Islet precursor cell (in vitro differentiated cells): ENCODE measurements at places on chromosomes 5 and 9.

GRCh38 chr9:77750284-77750683 lies 102.2 kb upstream of the GNA14 start:
- DNase-seq: no peak

DNA sequence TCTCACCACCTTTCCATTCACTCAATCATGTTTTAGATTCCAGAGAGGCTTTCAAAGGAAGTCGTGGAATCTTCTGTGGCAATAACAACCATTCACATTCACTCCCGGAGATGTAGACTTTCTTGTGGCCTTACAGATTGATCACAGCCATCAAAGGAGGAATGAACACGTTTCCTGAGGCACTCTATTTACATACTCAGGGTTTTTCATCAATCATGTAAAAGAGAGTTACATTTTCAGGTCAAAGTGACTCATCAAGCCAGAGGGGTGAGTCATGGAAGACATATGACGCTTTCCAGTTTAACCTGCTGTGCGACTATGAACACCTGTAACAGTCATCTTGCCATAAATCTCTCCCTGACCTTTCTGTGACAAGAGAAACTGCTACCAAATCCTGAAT lies 39.3 kb upstream of the RAD23B start:
- DNase-seq: peak; percentile 93

DNA sequence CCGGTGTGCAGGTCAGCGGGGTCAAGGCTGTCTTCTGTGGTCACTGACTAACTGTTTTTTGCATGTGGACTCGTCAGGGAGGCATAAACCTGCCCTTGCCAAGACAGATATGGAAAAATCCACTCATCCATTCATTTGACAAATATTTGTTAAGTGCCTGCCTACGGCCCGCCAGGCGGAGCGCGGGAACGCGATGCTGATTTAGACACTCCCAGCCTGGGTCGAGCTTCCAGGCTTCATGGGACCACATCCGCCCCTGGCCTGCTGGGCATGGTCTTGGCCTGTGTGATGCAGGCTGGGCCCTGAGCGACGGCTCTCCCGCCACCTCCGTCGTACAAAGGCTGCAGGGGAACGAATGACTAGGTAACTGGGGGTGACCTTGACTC lies 18.1 kb downstream of the MYMK start:
- no peak for DNase-seq

DNA sequence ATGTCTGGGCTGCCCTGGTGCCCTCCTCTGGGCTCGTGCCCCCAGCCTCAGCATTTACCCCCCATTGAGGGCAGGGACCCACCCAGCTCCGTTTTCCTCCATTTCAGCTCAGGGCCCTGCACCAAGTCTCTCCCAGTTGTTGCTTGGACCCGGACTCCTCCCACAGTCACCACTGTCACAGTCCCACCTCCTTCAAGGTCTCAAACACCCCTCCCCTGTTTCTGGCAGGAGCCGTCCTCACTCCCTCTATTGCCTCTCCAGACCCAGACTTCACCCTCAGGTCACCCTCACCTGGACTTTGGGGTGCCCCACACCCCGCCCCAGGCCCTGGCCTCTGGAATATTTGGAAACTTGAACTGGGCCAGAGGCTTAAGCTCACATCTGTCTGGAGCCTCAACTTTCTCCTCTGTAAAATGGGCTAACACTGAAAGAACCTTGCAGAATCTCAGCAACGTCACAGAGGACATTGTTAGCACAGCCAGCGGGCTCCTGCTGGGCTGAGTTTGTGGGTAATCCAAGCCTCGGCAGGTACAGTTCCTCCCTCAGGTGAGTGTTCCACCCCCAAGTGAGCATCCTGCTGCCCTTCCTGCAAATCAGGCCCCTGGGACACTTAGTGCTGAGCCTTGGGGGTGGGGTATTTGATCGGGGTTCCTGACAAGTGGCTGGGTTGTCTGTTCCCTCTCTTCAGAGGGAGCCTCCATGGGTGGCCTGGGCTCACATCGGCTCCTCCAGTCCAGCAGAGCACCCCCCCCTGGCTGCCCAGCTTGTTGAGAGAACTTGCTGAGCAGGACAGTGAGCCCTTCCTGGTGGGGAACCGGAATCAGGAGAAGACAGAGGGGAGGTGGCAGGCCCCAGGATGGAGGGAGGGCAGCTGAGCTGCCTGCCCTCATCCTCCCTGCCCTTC lies 130.1 kb downstream of the C9orf50 start:
- DNase-seq: no peak

DNA sequence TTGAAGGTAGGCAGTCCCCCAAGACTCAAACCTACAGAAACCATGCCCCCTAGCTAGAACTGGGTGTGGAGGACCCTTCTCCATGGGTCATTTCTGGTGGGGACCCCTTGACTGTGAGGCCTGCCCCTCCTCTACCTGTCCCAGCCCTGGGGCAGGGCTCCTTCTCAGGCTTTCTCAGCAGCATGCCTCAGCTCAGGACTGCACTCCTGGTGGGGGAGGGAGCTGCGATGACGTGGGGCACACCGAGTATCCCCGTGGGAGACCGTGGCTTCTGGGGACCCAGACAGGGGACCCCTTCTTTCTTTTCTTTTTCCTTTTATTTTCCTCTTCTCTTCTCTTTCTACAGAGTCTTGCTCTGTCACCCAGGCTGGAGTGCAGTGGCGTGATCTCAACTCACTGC lies 27.0 kb upstream of the PITX1 start:
- no peak for DNase-seq

GRCh38 chr9:135849181-135849580 lies 58.2 kb downstream of the CAMSAP1 start:
- no peak for DNase-seq

- DNase-seq: no peak
Observed at GRCh38 chr5:56751572-56752313, 63.6 kb upstream of the MAP3K1 start.

DNA sequence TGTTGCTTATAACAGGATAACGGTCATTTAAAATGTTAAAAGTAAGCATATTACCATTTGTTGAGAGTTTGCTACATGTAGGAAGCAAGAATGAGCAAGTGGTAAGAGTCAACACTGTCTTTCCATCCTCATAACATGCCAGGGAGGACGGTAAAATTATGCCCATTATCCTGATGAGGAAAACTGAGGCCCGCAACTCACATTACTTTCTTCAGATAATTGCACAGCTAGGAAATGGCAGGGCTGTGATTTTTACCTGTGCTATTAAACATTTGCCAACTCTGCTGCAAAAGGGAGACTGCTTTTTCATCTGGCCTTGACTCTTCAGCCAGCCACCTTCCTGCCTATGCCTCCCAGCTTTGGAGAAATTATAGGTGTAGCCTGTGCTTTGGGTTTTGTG lies 79.8 kb upstream of the BOD1 start:
- DNase-seq: no peak

DNA sequence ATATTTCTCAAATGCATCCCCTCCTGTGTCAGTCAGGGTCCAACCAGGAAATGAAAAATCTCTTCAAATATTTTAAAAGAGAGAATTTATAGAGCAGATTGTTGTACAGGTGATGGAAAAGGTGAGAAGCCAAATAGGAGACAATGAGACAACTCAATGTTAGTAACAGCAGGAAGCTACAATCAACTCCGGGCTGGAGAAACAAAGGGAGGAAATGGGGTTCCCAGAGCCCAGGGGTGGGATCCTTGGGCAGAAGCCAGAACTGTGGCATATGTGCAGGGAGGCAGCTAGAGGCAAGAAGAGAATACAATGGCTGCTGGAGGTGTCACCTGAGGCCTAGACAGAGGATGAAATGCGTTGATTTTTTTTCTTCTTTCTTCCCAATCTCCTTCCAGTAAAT lies 361.8 kb upstream of the ACTBL2 start:
- no peak for DNase-seq

DNA sequence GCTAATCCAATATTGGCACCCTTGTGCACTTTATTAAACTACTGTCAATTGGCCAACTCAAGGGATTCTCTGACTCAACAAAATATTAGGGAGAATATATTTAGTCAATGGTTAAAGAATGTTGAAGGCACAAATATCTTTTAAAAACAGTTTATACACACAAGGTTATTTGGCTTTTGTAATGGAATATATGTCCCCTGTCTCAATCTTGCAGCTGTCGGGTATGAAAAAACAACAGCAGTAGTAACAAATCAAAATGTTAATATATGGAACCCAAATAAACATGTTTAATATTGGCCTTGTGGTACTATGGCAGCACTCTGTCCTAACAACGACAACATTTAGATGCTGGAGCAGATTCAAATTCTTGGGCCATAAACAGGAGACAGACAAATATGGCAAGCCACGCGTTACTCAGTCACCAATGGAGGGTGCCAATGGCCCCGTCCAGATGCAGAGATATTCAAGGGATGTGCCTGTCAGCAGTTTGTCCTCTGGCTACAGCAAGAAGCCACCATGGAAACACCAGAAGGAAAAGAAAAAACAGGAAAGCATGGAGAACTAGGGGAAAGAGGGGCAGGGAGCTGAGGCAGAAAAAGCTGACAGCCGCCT lies 342.0 kb downstream of the NDUFS4 start:
- no peak for DNase-seq

- DNase-seq: no peak
Observed at GRCh38 chr5:157280927-157281326, 15.0 kb downstream of the CYFIP2 start.

GRCh38 chr5:164809821-164810220 lies 1304.4 kb downstream of the MAT2B start:
- no peak for DNase-seq

DNA sequence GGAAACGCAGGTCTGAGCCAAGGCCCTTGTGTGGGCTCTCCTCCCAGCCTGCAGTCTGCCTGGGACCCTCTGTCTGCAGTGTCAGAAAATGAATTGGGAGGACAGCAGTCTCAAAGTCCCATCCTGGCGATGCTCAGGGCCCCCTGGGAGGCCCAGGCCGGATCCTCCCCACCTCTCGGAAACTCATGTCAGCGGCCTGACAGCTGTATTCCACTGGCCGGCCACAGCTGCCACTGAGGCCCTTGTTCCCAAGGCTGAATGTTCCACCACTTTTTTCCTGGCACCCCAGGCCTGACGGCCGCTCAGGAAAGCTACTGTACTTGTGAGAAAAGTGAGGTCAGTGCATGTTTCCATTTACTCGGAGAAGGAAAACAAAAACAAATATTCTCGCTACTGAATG lies 180.0 kb downstream of the FGF18 start:
- DNase-seq: peak; percentile 41

- no peak for DNase-seq
Observed at GRCh38 chr5:100722657-100723056, 180.4 kb downstream of the ST8SIA4 start.

DNA sequence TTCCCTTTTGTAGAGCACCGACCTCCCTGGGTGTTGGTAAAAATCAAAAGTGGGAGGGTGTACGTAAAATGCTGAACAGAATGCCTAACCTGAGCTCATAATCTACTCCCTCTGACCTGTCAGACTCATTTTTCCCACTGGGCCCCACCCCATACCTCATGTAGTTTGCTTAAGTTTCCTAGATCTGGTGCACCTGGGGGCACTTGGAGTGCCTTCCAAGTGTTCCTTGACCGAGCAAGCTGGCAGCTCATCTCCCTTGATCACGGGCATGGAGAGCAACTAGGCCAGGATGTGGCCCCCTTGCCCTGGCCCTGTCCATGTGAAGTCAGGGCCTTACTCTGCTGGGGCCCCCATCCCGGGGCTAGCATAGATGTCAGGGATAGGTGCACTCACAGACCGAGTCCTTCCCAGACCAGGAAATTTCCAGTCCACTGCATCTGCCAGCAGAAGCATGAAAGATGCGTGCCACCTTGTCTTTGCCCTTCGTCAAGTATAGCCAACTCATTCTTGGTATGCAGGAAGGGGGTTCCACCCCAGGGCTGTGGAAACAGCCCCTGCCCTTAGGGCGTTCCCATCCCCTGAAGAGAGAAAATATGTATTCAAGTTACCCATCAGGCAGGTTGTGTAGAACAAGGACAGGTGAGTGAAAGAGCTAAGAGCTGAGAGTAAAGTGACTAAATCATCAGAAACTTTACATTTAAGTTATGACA lies 41.9 kb downstream of the SLC22A5 start:
- no peak for DNase-seq

- DNase-seq: no peak
Observed at GRCh38 chr9:130872912-130873503, 23.6 kb downstream of the QRFP start.

DNA sequence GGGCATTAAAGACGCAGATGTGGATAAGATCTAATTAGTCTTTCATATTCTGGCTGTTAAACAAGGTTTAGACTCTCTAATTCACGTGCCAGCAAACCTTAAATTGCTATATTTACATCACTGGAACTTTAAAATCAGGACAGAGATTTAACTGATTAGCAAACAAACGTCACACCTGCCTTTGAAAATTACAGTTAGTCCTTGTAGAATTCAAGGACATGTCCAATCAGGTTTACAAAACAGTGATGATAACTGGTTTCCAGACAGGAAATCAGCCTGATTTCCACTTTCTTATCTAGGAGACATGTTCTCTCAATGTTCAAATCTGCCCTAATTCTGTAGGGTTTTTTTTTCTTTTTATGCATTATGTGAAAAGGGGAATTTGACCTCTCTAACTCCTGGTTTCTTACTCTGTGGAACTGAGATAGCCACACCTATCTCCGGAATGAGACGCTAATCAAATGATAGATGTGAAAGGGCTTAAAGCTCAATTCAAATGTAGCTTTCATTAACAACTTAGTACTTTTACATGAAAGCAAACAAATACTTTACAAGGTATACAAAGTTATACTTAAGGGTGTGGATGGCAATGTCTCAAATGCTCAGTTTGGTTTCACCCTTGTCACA lies 26.5 kb downstream of the SPINK5 start:
- no peak for DNase-seq

DNA sequence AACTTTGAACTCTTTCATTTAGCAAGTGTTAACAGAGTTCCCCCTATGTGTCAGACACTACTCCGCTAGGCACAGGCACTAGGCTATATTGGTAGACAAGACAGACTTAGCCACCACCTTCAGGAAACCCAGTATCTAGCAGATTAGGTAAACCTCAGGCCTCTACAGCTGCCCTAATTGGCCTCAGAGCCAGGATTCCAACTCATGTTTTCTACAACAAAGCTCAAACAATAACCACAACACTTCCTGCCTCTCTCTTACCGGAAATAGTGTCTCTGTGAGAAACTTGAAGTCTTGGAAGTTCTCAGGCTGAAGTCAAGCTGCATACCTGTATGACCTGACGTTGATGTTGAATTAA lies 116.6 kb upstream of the SLC44A1 start:
- peak; percentile 68 for DNase-seq

GRCh38 chr5:40260361-40260760 lies 419.4 kb upstream of the PTGER4 start:
- DNase-seq: no peak

DNA sequence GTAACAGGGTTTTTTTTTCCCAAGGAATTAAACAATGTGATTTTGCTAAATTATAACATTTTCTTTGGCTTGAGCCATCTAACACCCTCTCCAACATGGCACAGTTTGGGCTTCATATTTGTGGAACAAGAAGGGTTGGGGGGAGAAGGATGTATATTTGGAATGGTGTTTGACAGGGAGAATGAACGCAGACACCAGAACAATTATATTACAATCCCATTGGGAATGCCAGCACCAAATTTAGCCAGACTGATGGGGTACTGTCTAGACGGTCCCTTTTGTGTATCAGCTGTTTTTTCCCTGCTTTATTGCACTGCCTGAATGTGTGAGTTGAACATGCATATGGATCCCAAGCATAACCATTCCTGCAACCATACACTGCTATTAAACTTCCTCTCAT lies 130.9 kb upstream of the TMEM161B start:
- DNase-seq: no peak

- no peak for DNase-seq
Observed at GRCh38 chr9:127976498-127976897, 4.3 kb downstream of the EEIG1 start.

GRCh38 chr5:122942164-122942914 lies 94.2 kb downstream of the PPIC start:
- DNase-seq: peak; percentile 64

- DNase-seq: no peak
Observed at GRCh38 chr5:155101697-155102096, 88.1 kb downstream of the KIF4B start.

- no peak for DNase-seq
Observed at GRCh38 chr5:64457846-64458245, 48.0 kb upstream of the RGS7BP start.
